NCI-H1417 treated with DMSO at 0.1 percent for 48 hours (cell line): ENCODE measurements at places on chromosomes 7 and 10.

DNA sequence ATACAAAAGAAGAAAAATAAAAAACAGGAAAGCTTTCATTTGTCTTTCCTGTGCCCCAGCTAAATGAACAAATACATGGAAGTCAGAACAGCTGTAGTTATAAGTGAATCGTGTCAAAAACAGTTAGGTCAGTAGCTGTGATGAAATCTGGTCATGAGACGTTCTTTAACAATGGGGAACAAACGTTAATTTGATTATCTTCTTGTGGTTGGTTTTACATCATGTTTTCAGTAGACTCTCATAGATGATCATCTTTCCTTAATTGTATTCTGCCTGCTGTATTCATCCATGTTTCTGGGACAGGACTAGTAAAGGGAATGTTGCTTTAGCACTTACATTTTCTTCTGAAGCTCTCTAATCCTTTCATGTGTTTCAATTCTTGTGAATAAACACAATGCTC lies 97.0 kb downstream of the PCLO start:
- DNase-seq = no peak

GRCh38 chr10:77921395-77921794 lies 5.2 kb downstream of the DLG5 start:
- DNase-seq = no peak

- DNase-seq = no peak
Measured at GRCh38 chr7:46716926-46717325, 795.9 kb upstream of the IGFBP3 start.

DNA sequence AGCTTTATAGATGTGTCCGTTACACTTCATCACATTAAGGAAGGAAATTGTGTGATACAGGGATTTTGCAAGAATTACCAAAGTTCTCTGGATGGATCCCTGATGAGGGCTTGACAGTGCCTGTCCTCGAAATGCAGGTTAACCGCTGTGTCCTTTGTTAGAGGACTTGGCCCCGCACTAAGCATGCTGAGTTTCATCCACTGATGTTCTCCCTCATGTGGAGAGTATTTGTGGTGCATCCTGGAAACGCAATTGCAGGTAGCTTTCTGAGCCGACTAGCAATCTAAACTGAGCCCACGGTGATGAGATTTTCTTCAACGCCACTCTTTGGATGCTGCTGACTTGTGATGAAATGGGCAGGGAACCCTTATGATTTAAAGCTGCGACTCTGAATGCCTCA lies 71.9 kb upstream of the STK17A start:
- DNase-seq = no peak

DNA sequence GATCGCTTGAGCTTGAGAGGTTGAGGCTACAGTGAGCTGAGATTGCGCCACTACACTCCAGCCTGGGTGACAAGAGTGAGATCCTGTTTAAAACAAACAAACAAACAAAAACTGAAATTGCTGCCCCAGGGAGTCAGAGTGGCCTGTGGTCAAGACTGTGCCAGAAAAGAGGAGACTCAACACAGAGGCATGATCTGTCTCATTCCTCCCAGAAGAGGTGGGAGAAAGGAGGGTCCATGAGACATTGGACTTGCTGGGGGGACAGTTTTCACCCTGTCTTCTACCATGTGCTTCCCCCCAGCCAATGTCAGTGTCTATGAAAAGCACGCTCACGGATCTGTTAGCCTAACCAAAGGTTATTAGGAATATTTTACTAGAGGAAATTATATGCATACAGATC lies 3.2 kb downstream of the ZNF853 start:
- DNase-seq = no peak

DNA sequence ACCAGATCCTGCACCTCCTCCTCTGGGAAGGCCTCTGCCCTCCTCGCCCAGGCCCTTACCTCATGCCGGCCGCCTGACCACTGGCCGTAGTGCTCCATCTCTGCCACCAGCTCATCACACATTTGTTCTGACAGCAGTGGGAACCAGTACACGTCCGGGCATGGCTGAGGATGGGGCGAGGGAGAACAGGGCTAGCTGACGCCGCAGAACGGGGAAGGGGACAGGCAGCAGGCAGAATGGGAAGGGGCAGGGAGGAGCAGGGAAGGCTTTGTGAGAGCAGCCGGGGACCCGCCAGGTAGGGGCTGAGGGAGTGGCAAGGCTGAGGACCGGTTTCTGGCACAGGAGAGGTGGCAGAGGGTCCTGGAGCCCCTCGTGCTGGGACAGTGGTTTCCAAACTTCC lies 8.0 kb upstream of the MOGAT3 start:
- no peak for DNase-seq

GRCh38 chr7:30927040-30927439 lies 15.4 kb downstream of the AQP1 start:
- DNase-seq = no peak
